Omental fat pad (tissue), 4 donors: ENCODE measurements at places on chromosomes 7 and 10.

- DNase-seq: no peak
Observed at GRCh38 chr7:22373911-22374310, 17.0 kb upstream of the RAPGEF5 start.

- DNase-seq: no peak
Observed at GRCh38 chr7:41037691-41038090, 665.2 kb downstream of the INHBA start.

DNA sequence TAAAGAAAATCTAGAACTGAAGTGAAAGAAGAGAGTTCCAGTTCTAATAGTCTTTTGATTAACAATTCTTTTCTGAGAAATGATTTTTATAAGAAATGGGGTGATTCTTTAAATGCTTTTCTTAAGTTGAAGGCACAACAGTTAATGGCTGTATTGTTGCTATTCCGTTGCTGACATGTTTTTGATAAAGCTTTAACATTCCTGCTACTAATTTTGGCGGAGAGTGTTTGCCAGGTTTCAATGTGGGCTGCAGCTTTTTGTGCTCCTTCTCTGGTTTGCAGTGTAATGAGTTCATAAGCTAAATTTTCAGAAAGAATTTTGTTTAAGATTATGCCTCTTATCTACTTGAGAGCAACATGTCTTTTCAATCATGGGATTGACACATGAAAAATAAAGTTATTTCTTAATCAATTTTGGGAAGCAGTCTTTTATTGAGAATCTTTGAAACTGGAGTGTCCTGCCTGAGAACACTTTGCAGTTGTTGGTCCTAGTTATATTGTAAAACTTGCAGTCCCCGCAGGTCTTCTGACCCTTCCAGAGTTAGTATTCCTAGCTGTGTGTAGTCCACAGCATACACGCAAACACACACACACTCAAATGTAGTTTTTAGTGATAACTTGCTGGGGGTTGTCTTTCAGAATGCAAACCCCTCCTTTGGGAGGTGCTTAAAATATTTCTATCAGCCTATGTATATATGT is 56.7 kb downstream of the COL17A1 start:
- DNase-seq: no peak

- DNase-seq: no peak
Observed at GRCh38 chr10:118800920-118801319, 46.1 kb upstream of the CACUL1 start.

DNA sequence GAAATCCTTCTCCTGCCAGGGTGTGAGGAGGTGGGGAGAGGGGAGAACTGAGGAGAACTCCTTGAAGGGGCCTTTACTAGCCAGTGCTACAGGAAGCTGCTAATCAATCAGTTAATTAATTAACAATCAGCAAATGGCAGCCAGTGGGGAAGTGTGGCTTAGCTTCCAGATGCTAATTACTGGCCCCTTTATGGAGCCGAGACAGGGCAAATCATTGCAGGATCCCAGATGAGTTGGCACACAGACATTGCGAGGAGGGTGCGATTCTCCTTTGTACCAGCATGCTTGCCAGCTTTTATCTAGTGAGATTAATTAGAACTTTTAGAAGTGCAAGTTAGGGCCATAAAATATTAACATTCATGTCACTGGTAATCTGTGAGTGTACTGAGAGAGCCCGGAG is 84.0 kb downstream of the XRCC2 start:
- no peak for DNase-seq

DNA sequence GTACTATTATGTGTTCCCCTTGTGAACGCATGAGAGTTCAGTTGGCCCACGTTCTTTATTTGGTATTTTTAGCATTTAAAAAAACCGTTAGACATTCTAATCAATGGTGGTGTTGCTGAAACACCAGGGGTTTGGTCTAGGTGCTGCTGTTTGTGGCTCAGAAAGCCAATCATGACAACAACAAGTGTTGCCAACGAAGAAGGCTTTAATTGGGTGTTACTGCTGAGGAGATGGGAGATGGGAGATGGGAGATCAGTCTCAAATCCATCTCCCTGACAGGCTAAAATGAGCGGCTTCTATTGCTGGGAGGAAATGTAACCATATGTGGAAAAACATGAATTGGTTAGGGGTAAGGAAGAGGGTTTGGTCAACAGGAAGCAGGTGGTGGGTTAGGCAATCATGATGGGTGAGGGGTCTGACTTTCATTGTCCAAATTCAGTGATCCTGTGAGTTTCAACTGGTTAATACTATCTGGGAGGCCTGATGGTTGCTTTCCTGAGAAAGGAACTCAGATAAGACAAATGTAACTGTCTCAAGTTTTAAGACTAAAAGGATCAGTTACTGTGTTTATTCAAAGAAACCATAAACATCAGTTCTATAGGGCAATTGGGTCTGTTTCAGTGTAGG is 4.6 kb upstream of the ZNF425 start:
- DNase-seq: no peak

DNA sequence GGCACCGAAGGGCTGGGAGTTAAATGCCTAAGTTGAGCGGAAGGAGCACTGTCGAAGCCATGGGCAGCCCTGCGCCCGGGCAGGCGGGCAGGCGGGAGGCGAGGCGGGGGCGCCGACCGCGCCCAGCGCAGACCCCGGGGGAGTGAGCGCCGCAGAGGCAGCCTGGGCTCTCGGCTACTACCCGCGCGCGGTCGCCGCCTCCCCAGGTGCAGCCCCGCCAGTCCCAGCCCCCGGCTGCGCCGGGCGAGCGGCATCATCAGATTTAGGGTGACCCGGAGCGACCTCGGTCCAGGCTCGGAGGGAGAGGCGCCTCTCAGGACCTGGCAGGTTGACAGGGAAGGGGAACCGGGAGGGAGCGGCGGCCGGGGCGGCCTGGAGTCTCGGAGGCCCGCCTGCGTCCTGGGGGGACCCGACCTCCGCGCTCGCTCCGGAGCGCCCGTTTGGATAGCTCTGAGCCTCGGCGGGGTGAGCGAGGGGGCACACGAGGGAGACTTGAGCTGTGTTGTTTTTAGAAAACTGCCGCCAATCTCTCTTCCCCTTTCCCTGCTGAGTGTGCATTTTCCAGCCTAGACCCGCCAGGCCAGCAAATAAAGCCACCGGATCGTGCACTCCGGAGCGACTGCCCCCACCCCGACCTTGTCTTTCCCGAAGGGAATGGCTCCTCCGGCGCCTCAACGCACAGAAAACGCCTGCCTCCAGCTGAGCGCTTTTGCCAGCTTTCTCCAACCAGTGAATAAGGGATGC is 2.3 kb upstream of the NRP1 start:
- no peak for DNase-seq

GRCh38 chr10:103828107-103828506 is 27.3 kb downstream of the SH3PXD2A start:
- DNase-seq: no peak

- no peak for DNase-seq
Observed at GRCh38 chr7:104971290-104972071, 42.5 kb upstream of the KMT2E start.

DNA sequence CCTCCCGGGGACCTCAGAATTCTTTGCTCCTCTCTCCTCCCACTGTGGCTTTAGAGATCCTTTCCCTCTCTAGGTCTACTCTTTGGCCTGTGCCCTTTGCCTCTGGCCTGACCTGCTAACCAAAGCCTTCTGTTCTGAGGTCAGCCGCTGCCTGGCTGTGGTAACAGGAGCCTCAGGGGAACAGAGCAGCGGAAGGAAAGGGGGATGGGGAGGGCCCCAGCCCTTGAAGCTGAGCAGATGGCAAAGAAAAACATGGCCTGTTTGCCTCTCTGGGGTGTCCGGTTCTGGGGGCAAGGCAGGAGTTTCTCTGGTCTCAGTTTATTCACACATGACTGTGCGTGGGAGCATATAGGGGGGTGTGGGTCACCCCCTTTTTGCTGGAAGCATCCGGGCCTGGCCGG is 28.2 kb downstream of the COL26A1 start:
- DNase-seq: no peak

GRCh38 chr10:126798649-126799048 is 106.6 kb upstream of the DOCK1 start:
- no peak for DNase-seq

- DNase-seq: no peak
Observed at GRCh38 chr7:130929896-130930659, 196.1 kb upstream of the KLF14 start.

DNA sequence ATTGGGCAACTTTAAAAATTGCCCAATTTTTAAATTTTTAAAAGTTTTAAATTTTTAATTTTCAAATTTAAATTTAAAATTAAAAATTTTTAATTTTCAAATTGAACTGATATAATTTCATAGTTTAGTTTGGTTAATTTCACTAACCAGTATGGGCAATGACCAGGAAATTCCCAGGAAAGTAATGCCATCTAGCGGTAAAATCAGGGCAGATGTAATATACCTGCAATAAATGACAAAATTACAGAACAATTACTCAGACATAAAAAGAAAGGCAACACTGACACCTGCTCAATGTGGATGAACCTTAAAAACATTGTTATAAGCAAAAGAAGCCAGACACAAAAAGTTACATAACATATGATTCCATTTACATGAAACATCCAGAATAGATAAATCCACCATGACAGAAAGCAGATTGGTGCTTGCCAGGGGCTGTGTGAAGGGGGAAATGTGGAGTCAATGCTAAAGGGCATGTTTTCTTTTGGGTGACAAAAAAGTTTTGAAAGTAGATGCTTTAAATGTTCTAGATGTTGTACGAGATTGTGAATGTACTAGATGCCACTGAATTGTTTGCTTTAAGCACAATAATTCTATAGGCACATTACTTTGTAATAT is 28.6 kb upstream of the SLC16A12 start:
- no peak for DNase-seq

DNA sequence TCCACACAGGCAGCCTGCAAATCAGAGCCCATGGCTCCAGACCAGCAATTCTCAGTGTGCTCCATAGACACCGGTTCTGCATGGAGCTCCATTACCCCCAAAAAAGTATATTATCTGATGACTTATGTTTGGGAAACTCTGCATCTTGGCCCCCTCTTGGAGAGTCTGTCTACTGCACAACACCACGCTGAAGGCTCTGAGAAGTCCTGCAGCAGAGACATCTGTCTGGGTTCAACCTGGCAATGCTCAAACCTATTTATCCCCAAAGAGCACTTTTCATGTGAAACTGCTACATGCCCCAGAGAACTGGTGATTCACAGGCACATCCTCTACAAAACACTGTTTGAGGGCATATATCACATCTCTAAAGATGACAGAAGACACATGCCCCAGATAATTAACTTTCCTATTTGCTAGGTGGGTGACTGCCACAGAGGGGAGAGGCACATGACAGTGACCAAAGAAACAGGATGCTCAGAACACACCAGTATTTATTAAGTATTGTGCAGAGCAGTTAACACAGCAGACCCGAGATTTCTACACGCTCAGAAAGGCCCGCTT is 83.8 kb downstream of the DLG5 start:
- DNase-seq: no peak

DNA sequence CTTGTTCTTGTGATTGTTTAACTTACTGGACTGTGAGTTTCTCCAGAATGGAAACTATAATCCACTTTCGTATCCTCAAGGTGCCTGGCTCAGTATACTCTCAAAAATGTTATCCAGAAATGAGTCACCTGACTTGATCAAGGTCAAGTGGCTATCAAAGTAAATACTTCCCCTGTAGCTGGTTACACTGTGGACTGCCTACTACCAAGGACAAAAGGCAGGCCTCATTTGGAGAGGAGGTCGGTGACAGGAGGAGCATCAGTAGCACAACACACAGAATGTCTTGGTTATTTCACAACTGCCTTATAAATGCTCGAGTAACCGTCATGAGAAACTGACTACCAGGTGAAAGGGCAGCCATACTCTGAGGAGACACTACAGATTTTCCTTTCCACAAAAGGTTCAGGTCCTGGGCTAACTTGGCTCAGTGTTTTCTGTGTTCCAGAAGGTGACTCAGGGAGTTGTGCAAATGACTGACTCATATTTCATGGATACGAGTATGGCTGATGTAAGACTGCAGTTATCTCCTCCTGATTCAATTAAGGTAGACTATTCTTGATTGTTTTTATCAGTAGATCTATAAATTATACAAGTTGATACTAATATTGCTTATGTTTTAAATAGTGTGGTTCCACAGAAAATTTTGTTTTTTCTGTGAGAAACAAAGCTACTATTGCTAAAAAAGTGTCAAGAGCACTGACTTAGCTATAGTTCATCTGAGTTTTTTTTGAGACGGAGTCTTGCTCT is 4.2 kb upstream of the CCNY start:
- DNase-seq: no peak

- DNase-seq: no peak
Observed at GRCh38 chr7:84370114-84370513, 175.5 kb upstream of the SEMA3A start.

GRCh38 chr10:126210051-126210651 is 178.1 kb downstream of the ADAM12 start:
- DNase-seq: no peak

DNA sequence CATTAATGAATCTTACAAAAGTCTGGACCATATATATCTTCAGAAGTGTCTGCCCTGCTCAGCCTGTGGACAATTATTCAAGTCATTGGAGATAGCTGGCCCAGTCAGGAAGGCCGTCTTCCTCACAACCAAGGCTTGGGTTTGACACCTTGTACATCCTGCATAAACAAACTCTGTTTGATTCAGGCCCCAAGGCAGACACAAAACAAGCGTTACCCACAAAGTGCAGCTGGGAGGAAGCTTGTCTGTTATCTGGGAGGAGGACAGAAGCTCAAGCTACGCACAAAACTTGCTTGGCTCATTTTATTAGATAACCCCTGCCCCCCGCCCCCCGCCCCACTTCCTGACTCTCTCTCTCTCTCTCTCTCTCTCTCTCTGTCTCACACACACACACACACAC is 166.9 kb upstream of the WDR11 start:
- no peak for DNase-seq

DNA sequence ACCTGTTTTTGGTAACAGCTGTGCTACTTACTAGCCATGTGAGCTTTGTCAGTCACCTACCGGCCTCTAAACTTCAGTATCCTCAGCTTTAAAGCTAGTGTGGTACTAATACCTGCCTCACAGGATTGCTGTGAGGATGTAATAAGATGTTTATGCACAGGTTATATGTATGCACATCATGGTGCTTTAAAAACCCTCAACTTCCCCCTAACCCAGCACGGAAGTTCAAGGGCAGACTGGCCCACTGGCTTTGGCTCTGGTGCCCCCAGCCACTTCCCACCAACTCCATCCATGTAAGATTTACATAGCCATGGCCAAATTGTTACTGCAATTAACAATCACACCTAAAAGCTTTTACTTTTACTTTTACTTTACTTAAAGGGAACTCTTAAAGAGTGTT is 676.0 kb upstream of the GALNT17 start:
- DNase-seq: no peak

GRCh38 chr7:143369678-143370651 is 7.5 kb upstream of the FAM131B start:
- DNase-seq: no peak

GRCh38 chr7:70673778-70674570 is 458.0 kb upstream of the GALNT17 start:
- DNase-seq: no peak

DNA sequence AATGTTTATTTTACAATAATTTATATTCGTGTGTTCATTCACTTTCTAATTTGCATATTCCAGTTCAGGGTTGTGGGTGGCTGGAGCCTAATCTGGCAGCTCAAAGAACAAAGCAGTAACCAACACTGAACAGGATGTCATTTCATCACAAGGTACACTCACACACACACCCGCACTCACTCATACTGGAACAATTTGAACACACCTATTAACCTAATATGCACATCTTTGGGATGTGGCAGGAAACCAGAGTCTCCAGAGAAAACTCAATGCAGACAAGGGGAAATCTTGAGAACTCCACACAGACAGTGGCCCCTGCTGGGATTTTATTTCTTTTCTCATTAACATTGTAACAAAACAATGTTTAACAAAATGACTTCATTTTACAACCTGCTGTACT is 97.4 kb downstream of the TWIST1 start:
- DNase-seq: no peak
